ACHN (cell line): ENCODE measurements at places on chromosomes 3 and 15.

DNA sequence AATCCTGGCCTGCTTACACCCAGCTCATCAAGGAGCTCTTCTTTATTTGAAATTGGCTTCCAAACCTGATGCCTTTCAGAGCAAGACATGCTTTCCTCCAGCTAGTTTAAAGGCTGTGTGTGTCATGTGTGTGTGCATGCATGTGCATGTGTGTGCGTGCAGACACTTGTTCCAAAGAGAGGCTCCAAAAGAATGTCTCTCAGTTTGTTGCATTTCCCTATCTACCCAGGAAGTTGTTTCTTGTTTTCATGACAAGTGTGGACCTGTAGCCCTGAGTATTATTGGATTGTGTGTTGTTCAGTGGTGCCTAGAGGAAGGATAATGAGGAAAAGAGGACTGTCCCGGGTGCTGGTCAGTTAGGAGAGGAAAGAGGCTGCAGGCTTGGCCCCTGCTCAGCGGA is 240.0 kb downstream of the THSD4 start:
- DNase-seq, result no peak

DNA sequence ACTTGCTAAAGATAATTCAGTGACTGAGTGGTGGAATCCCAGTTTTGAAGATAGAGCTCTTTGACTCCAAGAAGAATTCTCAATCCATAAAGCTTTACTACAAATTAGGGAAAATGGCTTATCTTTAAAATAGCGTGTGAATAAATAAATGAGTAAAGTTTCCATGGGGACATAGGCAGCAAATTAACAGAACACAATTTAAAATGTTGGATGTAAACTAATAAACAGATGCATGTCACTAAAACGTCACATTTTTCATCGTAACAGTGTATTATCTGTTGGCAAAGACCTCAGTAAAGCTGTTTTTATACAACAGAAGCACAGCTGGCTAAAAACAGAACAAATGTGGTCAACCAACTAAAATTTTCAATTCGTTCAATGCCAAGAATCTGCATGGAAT is 913.9 kb upstream of the CFAP20DC start:
- no peak for DNase-seq

- DNase-seq, result no peak
Measured at GRCh38 chr3:101478980-101479379, 34.0 kb downstream of the SENP7 start.

DNA sequence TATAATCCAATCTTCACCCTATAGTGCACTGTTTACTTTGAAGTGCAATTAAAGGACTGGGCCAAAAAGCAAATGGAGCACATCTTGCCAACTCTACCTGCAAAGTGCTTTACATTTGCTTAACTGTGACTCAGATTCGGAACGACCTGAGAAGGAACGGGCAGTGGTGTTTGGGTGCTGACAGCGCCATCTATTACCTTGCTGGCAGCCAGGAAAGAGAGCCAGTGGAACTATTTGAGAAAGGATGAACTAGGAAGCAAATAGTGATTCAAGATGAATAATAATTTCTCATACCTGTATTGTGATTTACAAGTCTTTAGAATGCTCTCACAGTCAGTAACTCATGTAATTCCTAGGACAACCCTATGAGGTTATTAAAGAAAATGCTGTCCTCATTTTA is 312.9 kb downstream of the PDCD6IP start:
- DNase-seq, result no peak

DNA sequence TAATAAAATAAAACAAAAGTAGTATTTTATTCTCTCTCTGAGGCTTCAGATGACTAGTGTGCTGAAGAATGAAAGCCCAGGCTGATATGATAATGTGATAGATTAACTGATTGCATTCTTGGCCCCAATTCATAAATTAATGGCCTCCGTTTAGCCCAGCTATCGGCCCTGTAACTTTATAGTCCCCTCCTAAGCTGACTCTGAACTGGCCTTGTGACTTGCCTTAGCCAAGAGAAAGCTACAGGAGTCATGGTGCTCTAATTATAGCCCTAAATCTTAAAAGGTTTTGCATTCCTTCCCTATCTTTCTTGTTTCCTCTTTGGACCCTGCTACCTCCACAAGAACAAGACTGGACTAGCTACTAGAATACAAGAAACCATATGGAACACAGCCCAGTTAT is 123.2 kb upstream of the EPHA3 start:
- no peak for DNase-seq

- no peak for DNase-seq
Measured at GRCh38 chr3:120481081-120481480, 30.3 kb upstream of the FSTL1 start.

GRCh38 chr15:72358650-72359171 is 17.1 kb downstream of the HEXA start:
- DNase-seq, result no peak

GRCh38 chr3:167241048-167241845 is 138.8 kb downstream of the ZBBX start:
- DNase-seq, result no peak

DNA sequence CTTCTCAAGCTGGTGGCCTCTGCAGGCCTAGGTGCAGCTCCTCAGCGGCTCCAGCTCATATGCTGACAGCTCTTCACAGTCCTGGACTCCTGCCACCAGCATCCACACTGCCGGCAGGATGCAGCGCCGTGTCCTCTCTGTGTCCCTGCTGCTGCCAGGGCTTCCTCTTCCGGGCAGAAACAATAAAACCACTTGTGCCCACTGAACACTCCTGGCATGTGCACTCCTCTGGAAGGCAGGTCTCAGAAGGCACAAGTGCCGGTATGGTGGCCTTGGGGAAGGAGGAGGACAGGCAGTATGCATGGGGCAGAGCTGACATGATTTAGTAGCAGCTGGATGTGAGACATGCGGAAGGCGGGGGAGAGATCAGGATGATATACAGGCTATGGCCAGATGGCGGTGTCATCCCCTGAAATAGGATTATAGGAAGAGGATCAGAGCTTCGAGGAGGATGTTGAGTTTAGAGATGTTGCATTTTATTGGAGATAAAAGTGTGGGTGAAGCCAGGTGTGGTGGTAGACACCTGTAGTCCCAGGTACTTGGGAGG is 7.5 kb upstream of the MAN2A2 start:
- no peak for DNase-seq

GRCh38 chr3:31625358-31625757 is 92.6 kb downstream of the STT3B start:
- DNase-seq, result no peak
